ENCODE measurements at places on chromosomes 1 and 21. TPM values are rescaled to one million over a fixed set of nuclear protein-coding genes. Genes with fewer than 3 reads are reported as not detected.

The SPRR2A gene
- 8.3 TPM for total RNA-seq

The NR5A2 gene
- not detected for total RNA-seq

The JMJD4 gene
- total RNA-seq: 31.8 TPM

The DENND2D gene
- 15.0 TPM for total RNA-seq

The ERRFI1 gene
- total RNA-seq: 120 TPM

The KCNA3 gene
- total RNA-seq: not detected

The BRINP3 gene
- total RNA-seq: not detected

The TIMM17A gene
- total RNA-seq: 40.6 TPM

The CELA3A gene
- not detected for total RNA-seq

The SLFNL1 gene
- under 0.01 TPM for total RNA-seq

The RNF207 gene
- 3.7 TPM for total RNA-seq

The PLA2G2C gene
- not detected for total RNA-seq

The TTLL7 gene
- total RNA-seq: 2.1 TPM

The CELA2A gene
- not detected for total RNA-seq

The FCRL4 gene
- total RNA-seq: not detected

The RNU1-2 gene
- total RNA-seq: under 0.01 TPM

The TNFSF18 gene
- 0.07 TPM for total RNA-seq

The IL22RA1 gene
- total RNA-seq: 2.1 TPM

The GJA8 gene
- not detected for total RNA-seq

The TBCE gene
- total RNA-seq: 20.4 TPM

The ATP1A2 gene
- total RNA-seq: not detected

The TEDDM1 gene
- not detected for total RNA-seq

The KRTAP19-1 gene
- total RNA-seq: not detected

The OPRD1 gene
- not detected for total RNA-seq

The HMGN1 gene
- total RNA-seq: 395 TPM

The DCAF8 gene
- total RNA-seq: 19.0 TPM

The OLIG1 gene
- total RNA-seq: not detected

The EDARADD gene
- 6.8 TPM for total RNA-seq

The CFHR2 gene
- total RNA-seq: not detected

The TLR5 gene
- total RNA-seq: 2.1 TPM

The C2CD4D gene
- not detected for total RNA-seq

The FAM72B gene
- total RNA-seq: 5.6 TPM

The CHI3L2 gene
- total RNA-seq: not detected

The OR10R2 gene
- not detected for total RNA-seq

The TESK2 gene
- 3.2 TPM for total RNA-seq

The CD2 gene
- not detected for total RNA-seq

All from airway epithelial cell (primary cell).